ENCODE measurements at places on chromosomes 13 and 19.

- peaks cover 77% of the 10 kb centered on the region for H3K27me3 ChIP-seq
- no peaks in the 10 kb centered on the region for H3K36me3 ChIP-seq
- peak within 1 kb of the TSS; percentile 54 for H3K4me3 ChIP-seq
- no peak for DNase-seq
- H3K27ac ChIP-seq, result no peak within 1 kb of the TSS
- H3K4me1 ChIP-seq, result no peaks in the 10 kb centered on the region
Observed at GRCh38 chr19:2720777-2721569, at the start of gene DIRAS1. TSS of gene DIRAS1 (minus strand) at chr19:2721372. CDS start at chr19:2717806, 3,566 bp downstream.

DNA sequence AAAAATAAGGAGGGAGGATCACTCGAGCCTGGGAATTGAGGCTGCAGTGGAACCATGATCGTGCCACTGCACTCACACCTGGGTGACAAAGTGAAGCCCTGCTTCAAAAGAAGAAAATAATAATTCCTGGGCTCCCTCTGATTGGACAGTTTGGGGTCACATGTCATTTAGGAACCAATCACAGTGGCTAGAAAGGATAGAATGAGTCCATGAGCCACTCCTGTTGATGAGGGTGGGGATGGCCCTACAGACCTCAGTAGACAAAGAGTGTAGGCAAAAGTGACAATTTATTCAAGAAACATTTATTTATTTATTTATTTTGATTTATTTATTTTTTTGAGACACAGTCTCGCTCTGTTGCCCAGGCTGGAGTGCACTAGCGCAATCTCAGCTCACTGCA is 26.8 kb upstream of the ADGRE5 start:
- H3K4me1 ChIP-seq, result peaks cover 28% of the 10 kb centered on the region
- no peaks in the 10 kb centered on the region for H3K36me3 ChIP-seq
- H3K27me3 ChIP-seq, result no peaks in the 10 kb centered on the region
- no peak for DNase-seq
- H3K4me3 ChIP-seq, result peak overlapping the region; percentile 67

DNA sequence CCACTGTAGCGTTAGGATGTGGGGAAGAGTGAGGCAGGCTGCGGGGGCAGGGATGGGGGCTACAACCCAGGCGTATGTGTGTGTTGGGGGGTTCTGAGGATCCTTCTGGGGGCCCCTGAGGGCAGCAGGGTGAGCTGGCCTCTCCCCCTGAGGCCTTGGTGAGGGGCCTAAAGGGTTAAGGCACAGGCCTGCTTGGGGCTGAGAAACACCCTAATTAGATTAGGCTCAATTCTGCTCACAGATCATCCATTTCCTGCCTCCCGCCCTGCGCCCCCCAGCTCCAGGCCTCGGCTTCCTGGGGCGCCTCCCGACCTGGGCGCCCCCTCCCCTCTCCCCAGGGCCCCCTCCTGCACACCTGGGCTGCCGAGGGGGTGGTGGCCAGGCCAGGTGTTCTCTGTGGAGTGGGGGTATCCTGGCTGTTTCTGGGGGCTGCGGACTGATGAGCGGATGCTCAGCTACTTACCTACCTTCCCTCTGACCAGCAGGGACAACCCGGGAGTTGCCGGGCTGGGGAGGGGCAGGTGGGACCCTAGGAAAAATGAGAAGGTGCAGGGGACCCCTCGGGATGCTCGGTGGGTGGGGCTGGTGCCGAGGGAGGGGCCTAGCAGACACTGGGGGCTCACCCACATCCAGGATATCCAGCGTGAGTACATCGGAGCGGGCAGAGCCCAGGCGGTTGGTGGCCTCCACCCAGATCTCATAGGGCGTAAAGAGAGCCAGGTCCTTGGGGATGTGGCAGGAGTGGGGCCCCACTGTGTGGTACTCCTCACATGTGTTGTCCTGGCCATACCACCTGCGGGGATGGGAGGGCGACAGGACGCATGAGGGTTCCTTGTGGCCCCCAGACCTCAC is 8.6 kb downstream of the CRLF1 start:
- H3K27ac ChIP-seq, result no peak overlapping the region
- DNase-seq, result no peak
- H3K36me3 ChIP-seq, result peaks cover 3% of the 10 kb centered on the region

DNA sequence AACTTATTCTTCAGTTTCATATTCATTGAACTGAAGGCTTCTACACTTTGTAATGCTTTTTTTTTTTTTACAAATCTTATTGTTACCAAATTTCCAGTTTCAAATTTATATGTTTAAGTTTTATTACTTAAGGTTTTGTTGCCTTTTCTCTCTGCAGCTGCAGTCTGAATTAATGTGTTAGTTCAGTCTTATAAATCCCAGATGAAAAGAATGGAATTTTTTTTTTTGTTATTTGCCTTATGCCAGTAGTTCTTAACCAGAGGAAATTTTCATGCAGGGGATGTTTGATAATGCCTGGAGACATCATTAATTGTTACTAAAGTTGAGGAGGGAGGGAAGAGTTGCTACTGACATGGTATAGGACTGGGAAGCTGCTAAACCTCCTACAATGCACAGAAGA is 367.9 kb upstream of the SPRY2 start:
- H3K27ac ChIP-seq, result no peak overlapping the region
- H3K36me3 ChIP-seq, result no peaks in the 10 kb centered on the region
- no peaks in the 10 kb centered on the region for H3K27me3 ChIP-seq
- no peaks in the 10 kb centered on the region for H3K4me1 ChIP-seq
- no peak overlapping the region for H3K4me3 ChIP-seq

GRCh38 chr13:67769063-67769986 is 539.2 kb upstream of the PCDH9 start:
- no peaks in the 10 kb centered on the region for H3K27me3 ChIP-seq
- H3K4me1 ChIP-seq, result no peaks in the 10 kb centered on the region
- no peak overlapping the region for H3K4me3 ChIP-seq
- no peak for DNase-seq
- no peaks in the 10 kb centered on the region for H3K36me3 ChIP-seq

GRCh38 chr13:48816700-48817099 is 159.0 kb upstream of the FNDC3A start:
- peak overlapping the region; percentile 68 for H3K4me3 ChIP-seq
- no peaks in the 10 kb centered on the region for H3K27me3 ChIP-seq
- H3K27ac ChIP-seq, result peak overlapping the region; percentile 75
- H3K36me3 ChIP-seq, result no peaks in the 10 kb centered on the region
- H3K4me1 ChIP-seq, result peaks cover 10% of the 10 kb centered on the region

DNA sequence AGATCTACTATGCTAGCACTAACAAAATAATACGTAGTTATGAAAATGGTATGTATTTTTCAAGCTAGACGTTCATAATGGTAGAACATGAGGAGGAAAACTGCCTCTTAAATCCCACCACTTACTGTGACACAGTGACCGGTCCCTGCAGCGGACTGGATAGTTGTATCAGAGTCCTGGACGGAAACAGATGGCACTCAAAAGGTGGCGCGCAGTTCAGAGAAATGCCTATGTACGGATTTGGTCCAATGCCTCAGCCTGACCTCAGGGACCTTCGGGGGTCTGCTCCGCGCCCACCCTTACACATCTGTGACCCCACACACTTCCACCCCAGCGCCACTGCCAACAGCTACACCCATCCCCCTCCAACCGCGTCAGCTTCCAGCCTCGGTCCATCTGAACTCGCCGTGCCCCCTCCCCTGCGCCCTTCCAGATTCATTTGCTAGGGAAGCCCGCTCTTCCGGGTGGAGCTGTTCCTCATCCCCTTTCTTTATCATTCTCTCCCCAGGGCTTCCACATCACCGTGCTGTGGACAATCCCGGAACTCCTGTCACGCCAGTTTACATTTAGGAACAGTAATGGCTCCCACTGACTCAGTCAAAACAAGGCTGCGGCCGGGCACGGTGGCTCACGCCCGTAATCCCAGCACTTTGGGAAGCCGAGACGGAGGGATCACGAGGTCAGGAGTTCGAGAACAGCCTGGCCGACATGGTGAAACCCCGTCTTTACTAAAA is 792 bp upstream of the LENG8 start:
- H3K27me3 ChIP-seq, result no peaks in the 10 kb centered on the region
- H3K27ac ChIP-seq, result peak overlapping the region; percentile 95
- peaks cover 38% of the 10 kb centered on the region for H3K4me1 ChIP-seq
- H3K4me3 ChIP-seq, result peak overlapping the region; percentile 97

DNA sequence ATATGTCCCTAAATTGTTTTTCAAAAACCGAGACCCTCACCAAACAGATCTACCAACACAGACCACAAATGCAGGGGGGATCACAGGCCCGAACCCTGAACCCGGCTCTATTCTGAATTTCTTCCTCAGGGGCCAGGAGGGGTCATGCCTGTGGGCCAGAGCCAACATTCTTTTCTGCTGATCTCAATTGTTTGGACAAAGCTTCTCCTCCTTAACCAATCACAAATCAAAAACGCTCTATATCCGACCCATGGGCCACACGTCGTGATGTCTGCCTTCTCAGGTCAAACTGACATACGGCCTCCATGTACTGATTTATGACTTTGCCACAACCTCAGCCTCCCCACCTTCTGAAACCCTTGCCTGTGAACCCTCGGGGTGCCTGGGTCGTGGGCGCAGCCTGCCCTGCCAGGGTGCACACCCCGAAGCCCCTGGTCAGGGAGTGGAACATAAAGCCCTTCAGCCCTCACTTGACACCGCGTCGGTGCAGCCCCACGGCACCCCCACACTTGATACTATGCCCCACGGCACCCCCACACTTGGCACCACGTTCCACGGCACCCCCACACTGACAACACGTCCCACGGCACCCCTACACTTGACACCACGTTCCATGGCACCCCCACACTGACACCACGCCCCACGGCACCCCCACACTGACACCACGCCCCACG is 58.4 kb upstream of the C13orf46 start:
- DNase-seq, result no peak
- no peaks in the 10 kb centered on the region for H3K27me3 ChIP-seq
- peaks cover 27% of the 10 kb centered on the region for H3K4me1 ChIP-seq
- peaks cover 74% of the 10 kb centered on the region for H3K36me3 ChIP-seq
- no peak overlapping the region for H3K4me3 ChIP-seq

GRCh38 chr19:14061751-14062557 is at the start of gene PALM3:
TSS of gene PALM3 (minus strand) at chr19:14062076. CDS start at chr19:14061980, 96 bp downstream.
- no peak for DNase-seq
- no peak within 1 kb of the TSS for H3K27ac ChIP-seq
- H3K4me3 ChIP-seq, result no peak within 1 kb of the TSS

DNA sequence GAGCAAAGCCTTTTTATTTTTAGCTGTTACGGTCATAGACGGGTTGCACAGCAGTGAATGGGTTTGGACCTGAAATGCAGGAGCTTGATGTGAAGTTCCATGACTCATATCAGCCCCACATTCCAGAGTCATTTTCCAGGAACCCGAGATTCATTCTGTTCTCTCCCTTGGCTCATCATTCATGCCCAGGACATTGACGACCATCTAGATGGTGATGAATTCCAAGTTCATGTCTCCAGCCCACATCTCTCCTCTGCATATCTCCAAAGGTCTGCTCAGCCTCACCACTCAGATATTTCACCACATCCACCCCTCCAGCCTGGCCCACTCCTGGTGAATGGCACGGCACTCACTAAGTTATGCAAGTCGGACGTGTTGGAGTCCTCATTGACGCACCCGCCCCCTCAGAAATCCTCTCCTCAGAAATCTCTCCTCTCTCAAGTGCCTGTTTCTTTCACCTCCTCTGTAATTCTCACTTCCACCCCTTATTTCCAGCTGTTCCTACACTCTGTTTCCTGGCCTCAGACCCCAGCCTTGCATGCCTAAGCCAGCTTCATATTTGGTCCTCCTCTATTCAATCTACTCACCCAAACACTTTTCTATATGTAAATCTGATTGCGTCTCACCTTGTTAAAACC is 83.1 kb downstream of the ALOX5AP start:
- H3K36me3 ChIP-seq, result no peaks in the 10 kb centered on the region
- H3K4me3 ChIP-seq, result no peak overlapping the region
- DNase-seq, result no peak
- H3K27me3 ChIP-seq, result peaks cover 47% of the 10 kb centered on the region
- no peaks in the 10 kb centered on the region for H3K4me1 ChIP-seq

- H3K4me3 ChIP-seq, result no peak overlapping the region
- H3K27me3 ChIP-seq, result no peaks in the 10 kb centered on the region
- H3K27ac ChIP-seq, result no peak overlapping the region
Observed at GRCh38 chr19:11942843-11943108, 17.9 kb downstream of the ZNF700 start.

GRCh38 chr13:22848539-22849052 is 332.2 kb upstream of the SGCG start:
- H3K4me3 ChIP-seq, result no peak overlapping the region
- no peak overlapping the region for H3K27ac ChIP-seq
- H3K36me3 ChIP-seq, result no peaks in the 10 kb centered on the region
- DNase-seq, result no peak
- H3K27me3 ChIP-seq, result no peaks in the 10 kb centered on the region

DNA sequence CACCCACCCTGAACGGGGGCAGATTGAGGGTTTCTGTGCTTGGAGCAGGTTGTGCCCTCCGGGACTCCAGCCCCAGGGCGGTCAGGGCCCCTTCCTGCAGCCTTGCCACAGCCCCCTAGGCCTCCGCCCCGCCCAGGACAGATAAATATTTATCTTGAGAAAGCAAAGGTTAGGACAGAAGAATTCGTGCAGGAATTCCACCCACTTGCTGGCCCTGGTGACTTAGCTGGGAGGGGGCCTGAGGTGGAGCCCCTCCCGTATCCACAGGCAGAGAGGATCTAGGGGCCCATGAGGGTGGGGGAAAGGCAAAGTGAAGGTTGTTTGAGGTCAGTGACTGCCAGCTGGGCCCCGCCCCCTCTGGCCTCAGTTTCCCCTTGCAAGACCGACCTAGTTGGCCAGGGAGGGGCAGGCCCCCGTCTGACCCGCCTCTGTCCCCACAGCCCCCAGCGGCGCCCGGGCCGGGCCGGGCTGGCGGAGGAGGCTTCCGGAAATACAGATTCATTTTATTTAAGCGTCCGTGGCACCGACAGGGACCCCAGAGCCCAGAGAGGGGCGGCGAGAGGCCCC is 5.2 kb downstream of the MIDN start:
- peak overlapping the region; percentile 97 for H3K27ac ChIP-seq
- peaks cover 87% of the 10 kb centered on the region for H3K36me3 ChIP-seq
- no peak for DNase-seq
- H3K27me3 ChIP-seq, result no peaks in the 10 kb centered on the region
- H3K4me1 ChIP-seq, result peaks cover 14% of the 10 kb centered on the region
- H3K4me3 ChIP-seq, result peak overlapping the region; percentile 91

DNA sequence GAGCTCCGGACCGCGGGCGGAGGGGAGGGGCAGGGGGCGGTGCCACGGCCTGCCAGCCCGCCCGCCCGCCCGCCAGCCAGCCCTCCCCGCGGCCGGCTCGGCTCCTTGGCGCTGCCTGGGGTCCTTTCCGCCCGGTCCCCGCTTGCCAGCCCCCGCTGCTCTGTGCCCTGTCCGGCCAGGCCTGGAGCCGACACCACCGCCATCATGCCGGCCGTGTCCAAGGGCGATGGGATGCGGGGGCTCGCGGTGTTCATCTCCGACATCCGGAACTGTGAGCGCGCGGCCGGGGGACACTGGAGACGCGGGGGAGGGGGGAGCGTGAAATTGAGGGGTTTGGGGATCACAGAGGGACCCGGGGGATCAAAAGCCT is at the start of gene AP2A1:
TSS of gene AP2A1 (plus strand) at position 72 of the 370 bp plus-strand sequence. CDS start at position 205, 133 bp downstream.
- peak within 1 kb of the TSS; percentile 91 for H3K4me3 ChIP-seq
- H3K27ac ChIP-seq, result peak within 1 kb of the TSS; percentile 93
- no peak for DNase-seq
- no peaks in the 10 kb centered on the region for H3K27me3 ChIP-seq
- peaks cover 21% of the 10 kb centered on the region for H3K36me3 ChIP-seq

Measured in effector memory CD8-positive, alpha-beta T cell (primary cell).